Activated T-cell treated with anti-CD3 and anti-CD28 coated beads for 48 hours (primary cell): ENCODE measurements at places on chromosomes 2 and 18.

DNA sequence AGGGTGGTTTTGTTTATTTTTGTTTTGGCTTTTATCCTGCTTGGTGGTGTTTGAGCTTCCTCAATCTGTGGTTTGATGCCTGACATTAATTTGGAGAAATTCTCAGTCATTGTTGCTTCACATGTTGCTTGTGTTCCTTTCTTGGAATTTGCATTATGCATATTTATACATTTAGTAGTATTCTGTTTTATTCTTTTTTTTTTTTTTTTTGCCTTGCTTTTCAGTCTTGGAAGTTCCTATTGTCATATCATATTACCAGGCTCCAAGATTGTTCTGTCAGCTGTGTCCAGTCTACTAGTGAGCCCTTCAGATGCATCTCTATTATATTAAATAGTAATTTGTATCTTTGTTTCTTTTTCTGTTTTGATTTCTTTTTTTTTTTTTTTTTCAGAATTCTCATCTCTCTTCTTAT is 77.0 kb downstream of the EPC2 start:
- DNase-seq, result no peak

- no peak for DNase-seq
Observed at GRCh38 chr18:78675231-78675630, 304.4 kb upstream of the SALL3 start.

- no peak for DNase-seq
Observed at GRCh38 chr2:43142921-43143438, 83.4 kb downstream of the ZFP36L2 start.

- DNase-seq, result no peak
Observed at GRCh38 chr2:23757686-23758433, 169.1 kb downstream of the ATAD2B start.

- DNase-seq, result no peak
Observed at GRCh38 chr2:195319112-195319460, 337.9 kb upstream of the SLC39A10 start.

DNA sequence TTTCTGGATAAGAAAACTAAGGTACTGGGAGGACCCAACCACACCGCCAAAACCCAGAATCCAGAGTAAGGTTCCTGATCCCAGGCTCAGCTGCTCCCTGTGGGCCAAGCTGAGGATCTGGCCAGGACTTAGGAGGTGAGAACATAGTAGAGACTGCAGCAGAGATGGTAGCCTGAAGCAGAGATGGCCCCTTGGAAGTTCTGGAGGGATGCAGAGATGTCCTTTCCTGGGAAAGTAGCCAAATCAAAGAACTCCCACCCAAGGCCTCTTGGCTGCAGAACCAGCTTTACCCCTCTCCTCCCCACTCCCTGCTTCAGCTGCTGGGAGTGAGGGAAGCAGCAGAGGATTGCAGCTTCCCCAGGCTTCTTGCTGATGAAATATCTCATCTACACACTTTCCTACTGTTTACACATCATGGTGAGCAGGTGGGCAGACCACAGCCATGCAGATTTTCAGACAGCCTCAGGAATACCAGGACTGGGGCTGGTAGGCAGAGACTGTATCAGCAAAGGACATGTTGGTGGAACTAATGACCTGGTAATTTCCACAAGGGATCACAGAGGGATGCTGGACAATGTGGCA is 32.7 kb downstream of the TMEM17 start:
- no peak for DNase-seq

DNA sequence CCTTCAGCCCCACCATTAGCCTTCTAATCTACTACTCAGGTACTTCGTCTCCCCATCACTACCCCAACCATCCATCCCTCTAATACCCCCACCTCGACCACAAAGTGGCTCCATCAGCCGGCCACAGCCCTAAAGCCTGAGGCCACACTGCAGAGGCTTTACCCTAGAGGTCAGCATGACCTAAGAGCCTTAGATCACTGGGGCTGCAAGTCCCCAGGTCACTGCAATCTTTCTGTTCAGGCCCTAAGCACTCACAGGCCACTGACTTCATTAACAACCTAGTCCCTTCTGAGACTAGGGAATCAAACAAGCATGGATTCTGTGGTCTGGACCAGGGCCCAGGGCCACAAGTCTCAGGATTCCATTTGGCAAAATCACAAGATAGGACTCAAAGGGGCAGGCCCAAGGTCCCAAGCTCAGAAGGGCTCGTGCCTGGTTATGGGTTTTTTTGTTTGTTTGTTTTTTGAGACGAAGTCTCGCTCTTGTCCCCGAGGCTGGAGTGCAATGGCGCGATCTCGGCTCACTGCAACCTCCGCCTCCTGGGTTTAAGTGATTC is 37.0 kb upstream of the PKDCC start:
- DNase-seq, result no peak

DNA sequence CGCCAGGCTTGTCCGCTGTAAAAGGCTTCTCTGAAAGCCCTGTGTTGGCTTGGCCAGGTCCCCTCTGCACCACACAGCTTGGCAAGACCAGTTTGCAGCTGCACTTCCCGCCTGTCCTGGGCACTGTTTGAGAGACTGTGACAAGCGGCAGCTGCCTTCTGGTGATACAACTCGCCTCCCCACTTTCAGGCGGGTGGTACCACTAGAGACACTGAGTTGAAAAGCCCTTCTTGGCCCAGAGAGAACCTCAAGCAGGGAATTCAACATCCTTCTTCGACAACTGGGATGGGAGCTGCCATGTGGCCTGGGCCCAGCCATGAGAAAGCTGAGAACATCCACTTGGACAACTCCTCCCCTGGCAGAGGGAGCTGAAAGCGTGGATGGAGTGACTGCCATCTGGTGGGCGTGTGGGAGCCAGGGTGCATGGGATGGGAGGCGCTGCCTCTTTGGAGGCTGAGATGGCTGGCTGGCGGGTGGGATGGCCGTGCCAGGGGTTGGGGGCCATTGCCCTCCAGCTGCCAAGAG is 125.5 kb upstream of the REV1 start:
- no peak for DNase-seq
